ENCODE measurements at places on chromosomes 13 and 19.
A peak's percentile ranks its signal among the peaks of the same experiment; 100 is the strongest.

DNA sequence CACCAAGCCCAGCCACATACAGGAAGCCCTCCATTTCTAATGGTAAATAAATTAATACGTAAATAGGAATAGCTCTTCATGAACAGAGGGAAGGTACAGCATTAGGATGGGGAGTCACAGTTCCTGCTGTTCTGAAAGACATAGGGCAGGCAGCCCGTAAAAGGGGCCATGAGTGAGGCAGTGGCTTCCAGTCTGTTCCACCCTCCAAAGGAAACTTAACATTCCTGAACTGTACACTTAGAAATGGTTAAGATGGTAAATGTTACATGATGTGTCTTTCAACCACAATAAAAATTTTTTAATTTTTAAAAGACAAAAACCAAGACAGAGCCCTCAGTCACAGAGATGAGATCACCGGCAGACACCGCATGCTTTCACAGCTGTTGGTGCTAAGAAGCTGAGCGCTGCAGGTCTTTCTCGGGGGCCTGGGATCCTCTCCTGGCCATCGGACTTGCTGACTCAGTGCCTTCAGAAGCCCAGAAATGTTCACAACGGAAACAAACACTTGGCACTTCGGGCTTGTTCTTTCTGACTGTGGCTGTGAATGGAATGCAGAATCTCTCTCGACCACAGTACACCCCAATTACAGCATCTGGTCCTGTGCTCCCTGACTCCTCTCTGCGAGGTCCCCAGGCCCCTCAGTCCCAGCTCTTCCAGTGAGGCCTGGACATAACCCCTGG is 36.4 kb downstream of the EPS15L1 start:
- DNase-seq, result no peak

- no peak for DNase-seq
Observed at GRCh38 chr13:30143666-30144400, 163.5 kb downstream of the KATNAL1 start.

DNA sequence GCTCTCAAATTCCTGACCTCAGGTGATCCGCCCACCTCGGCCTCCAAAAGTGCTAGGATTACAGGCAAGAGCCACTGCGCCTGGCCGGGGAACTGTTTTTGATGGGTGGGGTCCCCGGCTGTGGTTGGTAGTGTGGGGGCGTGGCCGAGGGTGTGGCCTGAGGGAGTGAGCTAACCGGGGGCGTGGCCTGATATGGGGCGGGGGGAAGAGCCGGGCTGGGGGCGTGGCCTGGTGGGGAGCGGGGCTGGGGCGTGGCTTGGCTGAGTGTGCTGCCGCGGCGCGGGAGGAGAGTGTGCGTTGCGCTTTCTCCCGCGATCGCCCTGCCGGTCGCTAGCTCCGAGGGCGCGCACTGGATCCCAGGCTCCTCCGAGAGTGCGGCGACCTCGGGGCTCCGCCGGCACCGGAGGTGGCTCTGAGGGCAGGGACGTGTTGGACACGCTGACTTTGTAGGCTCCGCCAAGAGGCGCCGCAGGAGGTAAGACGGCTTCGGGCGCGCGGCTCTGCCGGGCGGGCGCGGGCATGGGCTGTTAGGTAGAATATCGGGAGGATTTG is at the start of gene SPATA13:
Gene SPATA13, plus strand, starts transcription at position 263 of the 552 bp plus-strand sequence. CDS start 62,210 bp downstream, outside the sequence.
- peak; percentile 98 for DNase-seq

GRCh38 chr13:101202590-101202989 is 213.7 kb downstream of the NALCN start:
- no peak for DNase-seq

DNA sequence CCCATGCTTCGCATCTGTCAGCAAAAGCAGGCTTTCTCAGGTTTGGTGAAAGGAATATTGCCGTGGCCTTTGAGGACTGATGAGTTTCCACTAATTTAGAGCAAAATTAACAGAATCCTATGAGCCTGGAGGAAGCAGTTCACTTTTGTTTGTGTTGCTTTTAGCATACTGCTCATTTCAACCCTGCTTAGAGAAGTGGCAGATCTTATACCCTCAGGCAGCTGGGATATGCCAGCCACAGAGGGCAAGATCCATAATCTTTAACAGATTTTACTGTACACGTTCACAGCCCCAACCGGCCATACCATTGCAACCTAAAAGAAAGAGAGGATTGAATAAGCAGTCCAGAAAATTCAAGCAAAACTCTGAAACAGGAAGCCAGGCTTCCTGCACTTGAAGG is 60.5 kb downstream of the COL4A2 start:
- DNase-seq, result no peak

DNA sequence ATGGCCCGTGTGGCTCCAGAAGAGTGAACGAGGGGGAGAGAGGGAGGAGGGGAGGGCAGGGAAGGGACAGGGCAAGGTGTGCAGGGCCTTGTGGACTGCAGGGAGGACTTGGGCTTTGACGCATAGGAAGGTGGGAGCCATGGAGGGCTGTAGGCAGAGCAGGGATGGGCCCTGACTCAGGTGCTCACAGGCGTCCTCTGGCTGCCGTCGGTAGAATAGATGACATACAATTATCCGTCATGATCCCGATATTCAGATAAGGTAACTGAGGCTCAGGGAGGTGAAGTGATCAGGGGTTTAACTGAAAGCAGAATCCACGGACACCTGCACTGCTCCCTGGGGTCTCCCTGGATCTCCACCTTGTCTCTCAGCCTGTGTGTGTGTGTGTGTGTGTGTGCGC is 3.4 kb downstream of the C3 start:
- peak; percentile 41 for DNase-seq

- peak; percentile 20 for DNase-seq
Observed at GRCh38 chr13:75197803-75198202, 284.2 kb downstream of the TBC1D4 start.

- DNase-seq, result no peak
Observed at GRCh38 chr13:78593652-78594455, 9.5 kb downstream of the POU4F1 start.

GRCh38 chr13:66076417-66076816 is 1153.7 kb downstream of the PCDH9 start:
- no peak for DNase-seq

GRCh38 chr13:50406831-50407230 is 391.6 kb downstream of the KCNRG start:
- no peak for DNase-seq

DNA sequence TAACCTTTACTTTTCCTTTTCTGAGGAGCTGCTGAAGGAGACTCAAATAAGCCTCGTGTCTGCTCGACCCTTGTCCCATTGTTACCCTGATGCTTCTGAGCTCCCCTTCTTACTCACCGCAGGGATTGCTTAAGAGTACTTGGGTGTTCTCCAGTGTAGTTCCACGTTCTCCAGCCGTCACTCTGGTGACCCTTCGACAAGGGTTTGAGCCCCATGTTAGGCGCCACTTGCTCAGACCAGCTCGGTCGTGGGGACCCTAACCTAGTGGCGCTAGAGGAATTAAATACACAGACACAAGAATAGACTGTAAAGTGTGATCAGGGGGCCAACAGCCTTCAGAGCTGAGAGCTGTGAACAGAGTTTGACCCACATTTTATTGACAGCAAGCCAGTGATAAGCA is 10.3 kb downstream of the ZNF480 start:
- peak; percentile 45 for DNase-seq

DNA sequence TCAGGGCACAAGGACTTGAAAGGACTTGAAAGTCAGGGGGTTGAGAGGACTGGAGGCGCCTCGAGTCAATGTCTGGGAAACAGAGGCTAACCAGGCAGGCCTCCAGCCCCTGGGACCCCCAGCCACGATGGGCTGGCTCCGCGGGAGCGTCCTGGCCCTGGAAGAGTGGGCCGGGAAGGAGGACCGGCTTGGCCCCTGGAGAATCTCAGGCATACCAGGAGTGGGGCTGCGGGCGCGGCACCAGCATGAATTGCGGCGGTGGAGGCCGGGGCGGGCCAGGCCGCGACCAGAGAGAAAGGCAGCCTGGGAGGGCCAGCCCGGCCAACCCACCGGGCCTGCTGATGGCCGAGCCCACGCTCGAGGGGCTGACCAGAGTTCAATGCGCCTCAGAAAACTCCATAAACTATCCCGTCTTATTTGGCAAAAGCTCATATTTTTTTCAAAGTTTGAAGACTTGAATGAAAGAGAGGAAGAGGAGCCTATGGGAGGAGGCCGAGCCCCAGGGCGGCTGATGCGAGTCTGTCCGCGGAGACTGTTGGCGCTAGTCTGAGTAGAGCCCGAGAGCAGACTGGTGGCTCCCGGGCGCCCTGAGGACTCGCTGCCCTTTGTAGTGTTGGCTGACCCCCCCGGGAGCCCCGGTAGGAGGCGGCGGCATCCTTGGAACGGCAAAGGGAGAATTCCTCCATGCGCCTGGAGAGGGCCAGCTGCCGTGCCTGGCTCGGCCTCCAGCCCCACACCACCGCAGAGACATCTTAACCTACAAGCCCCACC is 68.0 kb downstream of the MLLT1 start:
- DNase-seq, result no peak

- no peak for DNase-seq
Observed at GRCh38 chr13:86878781-86879180, 792.4 kb upstream of the SLITRK5 start.

DNA sequence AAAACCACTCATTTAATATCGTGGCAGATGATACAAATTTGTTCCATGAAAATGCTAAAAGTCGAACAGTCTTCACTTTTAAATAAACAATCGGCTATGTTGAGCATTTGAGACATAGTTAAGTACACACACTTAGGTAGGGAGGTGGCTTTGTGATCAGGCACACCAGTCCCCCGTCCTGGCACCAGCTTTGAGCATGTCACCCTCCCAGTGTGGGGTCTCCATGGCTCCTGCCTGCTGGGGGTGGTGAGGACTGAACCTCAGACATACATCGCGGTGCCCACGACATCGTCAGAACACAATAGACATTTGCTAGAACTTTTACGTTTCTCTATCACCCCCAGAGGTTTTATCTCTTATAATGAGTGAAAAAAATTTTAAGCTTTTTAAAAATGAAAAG is 62.0 kb downstream of the RFX2 start:
- no peak for DNase-seq

DNA sequence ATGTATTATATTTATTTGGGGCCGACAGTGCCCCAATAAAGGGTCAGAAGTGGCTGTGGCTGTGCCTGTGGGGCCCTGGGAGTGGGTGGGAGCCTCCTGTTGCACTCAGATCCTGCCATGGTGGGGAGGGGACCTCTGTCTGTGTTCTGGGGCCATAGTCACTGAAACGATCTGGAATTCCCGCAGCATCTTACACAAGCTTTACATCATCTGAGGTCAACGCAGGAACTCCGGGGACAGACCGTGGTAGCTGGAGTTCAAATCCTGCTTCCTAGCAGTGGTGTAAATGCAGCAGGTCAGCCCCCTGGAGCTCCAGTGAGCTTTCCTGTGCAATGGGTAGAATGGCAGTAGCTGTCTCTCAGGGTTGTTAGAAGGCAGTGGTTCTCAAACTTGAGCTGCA is 3.9 kb upstream of the SCN1B start:
- DNase-seq, result no peak

DNA sequence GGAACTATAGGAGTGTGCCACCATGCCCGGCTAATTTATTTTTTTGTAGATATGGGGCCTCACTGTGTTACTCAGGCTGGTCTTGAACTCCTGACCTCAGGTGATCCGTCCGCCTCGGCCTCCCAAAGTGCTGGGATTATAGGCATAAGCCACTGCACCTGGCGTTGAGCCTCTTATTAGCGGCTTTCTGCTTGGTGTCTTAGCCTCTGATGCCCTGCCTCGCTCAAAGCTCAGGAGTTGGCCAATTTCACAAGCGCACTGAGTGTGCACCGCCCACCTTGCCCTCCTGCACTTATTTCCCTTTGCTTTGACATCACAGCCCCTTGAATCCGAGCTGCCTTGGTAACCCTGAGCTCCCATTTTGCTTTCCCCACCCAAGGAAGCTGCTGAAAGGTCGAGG is 10.1 kb downstream of the YIPF2 start:
- no peak for DNase-seq

DNA sequence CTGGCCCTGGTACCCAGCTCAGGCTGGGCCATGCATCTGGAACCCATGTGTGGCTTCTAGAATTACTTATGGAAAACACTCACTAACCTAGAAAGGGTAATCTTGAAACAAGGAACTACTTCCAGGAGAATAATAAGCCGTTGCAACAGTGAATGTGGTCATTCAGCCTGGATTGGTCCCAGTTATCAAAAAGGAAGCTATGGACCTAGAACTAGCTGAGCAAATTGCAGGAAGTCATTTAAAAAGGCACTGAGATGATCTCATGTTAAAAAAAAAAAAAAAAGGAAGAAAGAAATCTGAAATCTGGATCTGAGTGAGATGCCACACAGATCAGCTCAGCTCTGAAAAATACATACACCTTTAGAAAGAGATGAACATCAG is 59.6 kb downstream of the DCT start:
- DNase-seq, result no peak

- no peak for DNase-seq
Observed at GRCh38 chr19:7953060-7953459, 9.6 kb upstream of the TIMM44 start.

DNA sequence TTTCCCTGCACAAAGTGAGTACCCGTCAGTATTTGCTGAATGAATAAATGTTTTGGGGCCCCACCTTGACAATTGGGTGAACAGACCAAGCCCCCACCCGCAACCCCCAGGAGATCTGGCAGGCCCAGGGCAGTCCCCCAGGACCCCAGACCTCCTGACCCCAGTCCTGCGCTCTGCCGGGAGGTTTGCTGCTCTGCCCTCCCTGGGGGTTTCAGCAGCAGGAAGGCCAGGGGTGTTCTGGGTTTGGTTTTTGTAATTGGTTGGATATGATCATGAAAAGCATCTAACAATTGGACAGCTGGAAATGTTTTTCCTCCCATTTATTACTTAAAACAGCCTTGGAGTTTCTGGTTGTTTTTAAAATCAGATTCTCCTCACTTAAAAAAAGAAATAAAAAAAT is 193.8 kb downstream of the URI1 start:
- no peak for DNase-seq

DNA sequence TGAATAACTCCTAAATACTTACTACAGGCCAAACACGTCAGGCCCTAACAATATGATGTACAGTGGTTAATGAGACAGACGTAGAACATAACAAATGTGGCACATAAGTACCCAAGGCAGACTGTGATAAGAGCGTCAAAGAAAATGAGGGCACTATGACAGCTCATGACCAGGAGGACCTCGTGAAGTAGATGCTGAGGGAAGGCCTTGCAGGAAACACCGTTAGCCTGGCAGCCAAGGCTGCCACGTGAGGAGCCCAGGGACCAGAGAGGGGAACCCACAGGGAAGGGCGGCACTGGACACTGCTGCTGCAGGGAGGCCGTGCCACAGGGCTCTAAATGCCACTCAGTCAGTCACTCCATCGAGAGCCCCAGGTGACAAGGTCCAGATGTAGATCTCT is 5.7 kb downstream of the TUBGCP3 start:
- DNase-seq, result no peak
